ENCODE measurements at places on chromosomes 1 and 21.

- DNase-seq = no peak
Measured at GRCh38 chr1:181100015-181100905, 11.8 kb downstream of the IER5 start.

DNA sequence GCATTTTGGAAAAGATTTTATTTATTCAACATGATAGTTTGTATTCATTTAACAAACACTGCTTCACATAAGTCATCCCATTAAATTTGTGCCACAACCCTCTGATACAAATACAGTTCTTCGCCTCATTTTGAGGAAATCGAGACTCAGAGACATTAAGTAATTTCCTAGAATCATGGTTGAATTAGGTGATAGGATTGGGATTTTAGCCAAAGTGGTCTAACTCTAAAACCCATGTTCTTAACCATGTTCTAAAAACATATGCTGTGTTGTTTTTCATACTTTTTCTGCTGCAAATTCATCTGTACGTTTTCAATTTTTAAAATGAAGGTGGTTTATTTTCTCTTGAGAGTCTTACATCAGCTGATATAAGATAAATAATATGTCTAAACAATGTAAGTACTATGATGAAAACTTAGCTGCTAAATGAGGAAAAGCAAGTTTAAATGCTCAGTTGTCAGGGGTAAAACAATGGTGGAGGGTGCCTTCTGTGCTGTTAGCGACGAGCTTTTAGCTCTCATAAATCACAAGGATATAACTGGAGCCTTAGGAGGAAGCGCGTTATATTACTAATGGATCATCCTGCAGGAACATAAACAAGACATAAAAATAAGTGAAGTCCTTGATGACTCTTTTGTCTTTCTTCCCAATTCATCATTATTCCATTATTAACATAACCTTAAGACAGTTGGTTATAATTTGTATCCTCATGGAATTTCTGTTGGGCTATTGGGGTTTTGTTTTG lies 97.7 kb downstream of the CACHD1 start:
- DNase-seq = no peak

DNA sequence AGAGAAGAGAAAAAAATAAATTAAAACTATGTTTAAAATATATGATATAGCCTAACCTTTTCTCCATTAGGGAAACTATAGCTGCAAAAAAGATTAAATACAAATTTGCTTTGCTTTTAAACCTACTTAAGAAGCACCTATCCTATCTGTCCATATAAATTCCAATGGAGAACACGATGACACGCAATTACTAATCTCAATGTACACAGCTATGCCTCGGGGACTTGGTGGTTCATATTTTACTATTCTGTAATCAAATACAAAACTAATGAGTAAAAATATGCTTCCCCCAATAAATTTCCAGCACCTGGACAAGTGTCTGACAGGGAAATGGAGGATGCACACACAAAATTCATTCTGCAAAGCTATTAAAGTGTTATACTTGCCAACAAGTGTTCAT lies 386.4 kb downstream of the LMO4 start:
- DNase-seq = no peak

DNA sequence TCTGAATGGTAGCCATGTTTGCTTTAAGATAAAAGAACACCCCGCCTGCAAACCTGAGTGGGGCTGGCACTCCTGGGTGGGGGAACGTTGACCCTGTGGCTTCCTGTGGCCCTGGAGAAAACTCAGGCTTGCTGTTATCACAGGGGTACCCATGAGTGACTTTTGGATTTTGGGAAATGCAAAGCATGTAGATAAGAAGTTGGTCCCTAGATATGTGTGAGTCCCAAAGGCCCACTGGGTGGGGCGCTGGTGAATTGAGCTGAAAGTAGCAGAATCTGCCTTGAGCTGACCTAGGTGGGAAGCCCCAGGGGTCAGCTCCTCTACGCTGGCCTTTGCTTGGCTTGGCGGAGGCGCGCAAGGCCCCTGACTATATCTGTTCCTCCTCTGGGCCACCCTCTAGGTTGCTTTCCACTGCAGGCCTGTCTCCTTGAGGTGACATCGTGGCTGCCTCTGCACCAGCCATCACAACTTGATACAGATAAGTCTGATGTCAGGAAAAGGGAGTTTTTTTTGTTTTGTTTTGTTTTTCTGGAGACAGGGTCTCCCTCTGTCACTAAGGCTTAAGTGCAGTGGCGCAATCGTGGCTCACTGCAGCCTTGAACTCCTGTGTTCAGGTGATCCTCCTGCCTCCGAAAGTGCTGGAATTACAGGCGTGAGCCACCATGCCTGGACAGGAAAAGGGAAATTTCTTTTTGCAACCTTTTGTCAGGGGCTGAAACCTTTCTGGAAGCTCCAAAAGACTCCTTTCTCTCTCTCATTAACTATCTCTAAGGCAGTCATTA lies 72.2 kb downstream of the AGPAT3 start:
- DNase-seq = no peak

GRCh38 chr1:12035312-12035711 lies 16.0 kb downstream of the MIIP start:
- no peak for DNase-seq

DNA sequence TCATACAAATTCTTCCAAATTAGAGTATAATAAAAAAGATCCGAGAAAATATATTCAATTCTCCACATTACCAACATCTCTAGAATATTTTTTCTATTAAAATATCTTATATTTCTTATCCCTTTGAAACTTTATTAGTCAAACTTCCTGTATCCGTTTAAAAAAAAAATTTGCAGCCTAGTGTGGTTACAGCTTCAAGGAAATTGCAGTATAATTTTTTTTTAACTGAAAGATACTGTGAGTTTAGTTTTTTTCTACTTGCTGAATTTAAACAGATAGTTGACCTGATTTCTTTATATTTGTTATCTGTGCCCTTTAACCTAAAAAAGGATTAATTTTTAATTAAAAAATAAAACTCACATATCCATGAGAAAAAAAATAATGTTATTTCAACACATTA lies 1.5 kb downstream of the RGS18 start:
- DNase-seq = no peak

DNA sequence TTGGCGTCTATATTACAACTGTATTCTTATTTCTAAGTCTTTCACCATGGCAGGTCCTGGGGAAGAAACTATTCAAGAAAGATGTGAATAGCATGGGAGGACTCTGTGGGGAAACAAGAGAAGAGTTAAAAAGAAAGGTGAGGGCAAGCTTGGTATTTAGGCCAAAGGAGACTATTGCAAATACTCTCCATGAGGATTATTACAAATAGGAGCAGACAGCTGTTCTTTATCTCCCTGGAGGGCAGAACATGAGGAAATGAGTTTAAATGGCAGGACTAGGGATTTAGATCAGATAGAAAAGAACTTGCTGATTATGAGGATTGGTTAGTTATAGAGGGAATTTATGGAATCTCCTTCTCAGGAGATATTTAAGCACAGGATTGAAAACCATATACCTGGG lies 186.8 kb downstream of the CDC7 start:
- no peak for DNase-seq

GRCh38 chr1:98086156-98086555 lies 165.3 kb upstream of the DPYD start:
- DNase-seq = no peak

GRCh38 chr1:241357366-241358340 lies 648 bp upstream of the RGS7 start:
- no peak for DNase-seq

- no peak for DNase-seq
Measured at GRCh38 chr1:20470194-20470593, 15.8 kb downstream of the CAMK2N1 start.
